Activated CD8-positive, alpha-beta memory T cell treated with anti-CD3 and anti-CD28 coated beads for 48 hours (primary cell): ENCODE measurements at places on chromosomes 7 and 10.

DNA sequence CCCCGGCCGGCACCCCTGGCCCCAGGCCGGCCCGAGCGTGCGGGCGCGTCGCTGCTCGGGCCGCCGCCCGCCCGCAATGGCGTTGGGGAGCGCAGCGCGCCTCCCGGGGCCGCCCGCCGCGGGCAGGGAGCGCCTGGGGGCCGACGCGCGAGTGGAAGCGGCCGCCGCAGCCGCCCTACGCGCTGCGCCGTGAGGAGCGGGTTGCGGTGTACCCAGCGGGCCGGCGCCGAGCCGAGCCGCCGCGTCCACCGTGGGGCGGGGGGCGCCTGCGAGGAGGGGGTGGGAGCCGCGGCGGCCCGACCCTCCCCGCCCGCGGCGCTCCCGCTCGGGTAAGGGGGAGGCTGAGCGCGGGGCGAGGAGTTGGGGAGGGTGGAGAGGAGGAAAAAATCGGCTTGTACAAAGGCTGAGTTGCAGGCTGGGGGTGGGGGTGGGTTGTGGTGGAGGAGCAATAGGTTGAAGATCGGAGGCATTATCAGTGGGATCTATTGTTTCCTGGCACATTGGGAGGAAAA lies 473 bp downstream of the PPP1R9A start:
- no peak for DNase-seq

- no peak for DNase-seq
These were observed 325.9 kb downstream of the ADARB2 start for GRCh38 chr10:1411451-1411850.

DNA sequence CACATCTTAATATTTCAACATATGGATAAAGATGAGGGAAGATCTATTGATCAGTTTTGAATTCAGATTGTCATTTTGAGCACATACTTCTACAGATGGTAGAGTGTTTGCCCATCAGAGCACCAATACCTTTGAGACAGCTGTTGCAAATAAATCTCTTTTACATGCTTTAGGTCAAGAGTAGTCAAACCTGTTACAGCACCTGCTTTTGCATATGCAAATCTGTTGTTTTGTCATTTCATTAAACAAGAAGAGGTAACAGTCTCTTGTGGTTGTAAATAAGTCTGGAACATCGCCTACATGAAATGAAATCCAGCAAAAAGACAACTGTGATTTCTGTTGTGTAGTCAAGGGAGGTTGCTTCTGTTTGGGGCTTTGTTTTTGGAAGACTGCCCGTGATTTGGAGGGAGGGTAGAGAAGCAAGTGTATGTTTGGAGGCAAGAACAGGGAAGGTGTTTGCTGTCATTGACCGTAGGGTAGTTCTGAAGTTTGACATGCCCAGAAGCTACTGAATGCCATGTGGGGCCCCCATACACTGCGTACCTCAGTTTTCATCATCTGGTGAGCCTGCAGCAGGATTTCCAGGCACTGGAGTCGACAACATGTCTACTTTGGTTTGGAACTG lies 233.6 kb upstream of the PPP1R3A start:
- DNase-seq, result no peak

DNA sequence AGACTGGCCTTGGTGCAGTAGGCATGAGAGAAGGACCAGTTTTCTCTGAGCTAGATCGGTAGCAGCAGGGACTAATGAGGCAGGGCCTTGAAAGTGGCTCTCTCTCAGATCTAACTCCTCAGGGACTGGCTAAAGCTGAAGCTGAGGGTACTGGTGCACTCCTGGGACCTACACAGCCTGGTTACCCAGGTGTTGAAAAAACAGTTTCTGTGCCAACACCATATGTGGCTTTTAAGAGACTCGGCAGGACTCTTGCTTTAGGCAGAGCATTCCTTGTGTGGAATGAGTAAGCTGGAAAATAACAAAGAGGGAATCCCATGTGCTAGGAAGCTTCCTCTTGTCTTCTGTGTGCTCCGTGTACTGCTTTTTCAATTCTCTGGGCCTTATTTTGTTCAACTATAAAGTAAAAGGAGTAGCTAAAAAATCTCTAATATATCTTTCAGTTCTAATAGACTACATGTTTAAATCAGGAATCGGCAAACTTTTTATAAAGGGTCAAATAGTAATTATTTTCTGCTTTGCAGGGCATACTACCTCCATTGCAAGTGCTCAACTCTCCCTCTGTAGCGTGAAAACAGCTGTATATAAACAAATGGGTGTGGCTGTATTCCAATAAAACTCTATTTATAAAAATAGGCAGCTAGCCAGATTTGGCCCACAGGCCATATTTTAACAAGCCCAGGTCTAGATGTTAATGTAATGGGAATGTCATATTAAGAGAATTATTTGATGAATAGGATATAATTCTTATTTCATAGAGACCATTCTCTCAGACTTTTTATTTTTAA lies 186.1 kb upstream of the KAT6B start:
- DNase-seq, result no peak

- no peak for DNase-seq
These were observed 124.8 kb downstream of the ADCY1 start for GRCh38 chr7:45699015-45699309.

DNA sequence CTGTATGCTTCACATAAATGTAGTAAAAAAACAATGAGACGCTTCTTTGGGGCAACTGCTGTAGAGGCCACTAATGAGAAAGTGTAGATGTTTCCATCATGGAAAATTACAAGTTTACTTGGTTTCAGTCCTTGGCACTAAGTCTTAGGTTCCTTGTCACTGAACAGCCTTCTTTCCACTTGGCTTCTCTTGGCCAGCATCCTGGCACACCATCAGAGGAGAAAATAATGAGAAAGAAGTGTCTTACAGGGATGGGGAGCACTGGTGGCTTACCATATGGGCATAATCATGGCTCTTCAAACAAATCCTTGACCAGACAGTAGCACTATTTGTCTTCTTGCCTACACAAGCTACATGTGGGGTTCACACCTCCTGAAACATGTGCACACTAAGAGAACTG lies 22.5 kb upstream of the SH3PXD2A start:
- no peak for DNase-seq

- no peak for DNase-seq
These were observed 4.0 kb upstream of the GIMAP8 start for GRCh38 chr7:150446288-150446938.

- DNase-seq, result no peak
These were observed 26.6 kb upstream of the SEMA3D start for GRCh38 chr7:85213500-85213899.

DNA sequence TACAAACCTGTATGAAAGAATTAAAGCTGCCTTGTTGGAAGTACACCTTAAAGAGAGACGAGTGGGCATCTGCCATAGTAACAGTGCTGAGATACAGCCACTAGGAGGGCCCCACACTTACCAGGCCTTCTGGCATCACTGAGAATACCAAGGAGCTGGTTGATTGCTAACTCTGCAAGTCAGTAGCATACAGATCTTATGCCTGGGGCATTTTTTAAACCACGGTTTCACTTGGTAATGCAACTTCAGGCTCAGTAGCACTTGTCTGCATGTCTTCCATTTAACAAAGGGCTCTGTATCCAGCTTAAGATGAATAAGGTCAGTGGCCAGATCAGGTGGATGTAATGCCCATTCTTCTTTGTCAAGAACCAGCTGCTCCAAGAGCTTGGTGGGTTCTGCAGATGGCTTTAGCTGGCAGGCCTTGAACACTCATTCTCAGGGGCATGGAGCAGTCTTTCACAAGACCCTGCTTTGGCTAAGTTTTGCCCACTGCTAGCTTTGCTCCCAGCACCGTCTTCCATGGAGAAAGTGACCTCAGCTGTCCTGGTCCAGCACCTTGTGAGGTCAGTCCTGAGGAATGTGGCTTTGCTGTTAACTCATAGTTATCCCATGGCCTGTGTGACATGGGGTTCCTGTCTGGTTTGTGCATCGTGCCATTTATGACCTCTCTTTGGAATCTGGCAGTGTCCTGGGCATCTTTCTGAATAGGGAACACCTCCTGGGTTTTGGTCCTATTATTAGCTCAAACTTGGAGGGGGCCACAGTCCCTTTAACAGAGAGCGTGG lies 68.1 kb downstream of the BMPER start:
- no peak for DNase-seq

- no peak for DNase-seq
These were observed 127.5 kb downstream of the ABCA13 start for GRCh38 chr7:48298779-48299178.

DNA sequence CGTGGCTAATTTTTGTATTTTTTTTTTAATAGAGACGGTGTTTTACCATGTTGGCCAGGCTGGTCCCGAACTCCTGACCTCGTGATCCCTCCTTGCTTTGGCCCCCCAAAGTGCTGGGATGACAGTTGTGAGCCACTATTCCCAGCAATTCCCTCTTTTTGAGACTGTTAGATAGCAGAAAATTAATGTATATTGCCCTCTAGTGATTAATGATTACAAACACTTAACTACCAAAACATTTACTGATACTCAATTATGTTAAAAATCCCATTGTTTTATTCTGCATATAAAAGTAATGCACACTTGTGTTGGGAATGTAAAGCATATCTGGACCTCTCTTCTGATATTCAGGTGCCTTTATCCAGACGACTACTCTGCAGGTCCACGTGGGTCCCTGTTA lies 41.2 kb upstream of the COBL start:
- no peak for DNase-seq

- no peak for DNase-seq
These were observed 359.6 kb upstream of the MEOX2 start for GRCh38 chr7:16046041-16046440.

GRCh38 chr7:14104861-14105260 lies 115.4 kb upstream of the ETV1 start:
- DNase-seq, result no peak

- no peak for DNase-seq
These were observed 86.5 kb downstream of the PAXIP1 start for GRCh38 chr7:154916381-154916780.

DNA sequence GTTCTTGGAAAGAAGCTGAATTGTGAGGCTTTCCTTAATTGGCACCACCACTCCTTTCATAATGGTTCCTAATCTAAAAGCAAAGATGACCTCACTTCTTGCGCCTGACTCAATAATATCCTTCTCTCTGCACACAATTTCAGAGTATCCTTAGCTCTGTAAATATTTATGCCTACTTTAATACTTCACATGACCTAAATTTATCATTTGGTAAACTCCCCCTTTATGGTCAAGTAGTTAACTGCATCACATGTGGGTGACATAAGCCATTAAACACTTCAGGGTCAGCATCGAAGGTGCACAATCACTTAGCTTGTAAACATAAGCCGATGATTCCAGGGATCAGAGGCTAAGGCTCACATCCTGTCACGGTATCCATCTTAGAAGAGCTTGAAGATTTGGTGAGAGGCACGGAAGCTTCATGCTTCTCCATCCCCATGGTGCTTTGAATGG lies 7.3 kb upstream of the RHOBTB1 start:
- DNase-seq, result no peak

DNA sequence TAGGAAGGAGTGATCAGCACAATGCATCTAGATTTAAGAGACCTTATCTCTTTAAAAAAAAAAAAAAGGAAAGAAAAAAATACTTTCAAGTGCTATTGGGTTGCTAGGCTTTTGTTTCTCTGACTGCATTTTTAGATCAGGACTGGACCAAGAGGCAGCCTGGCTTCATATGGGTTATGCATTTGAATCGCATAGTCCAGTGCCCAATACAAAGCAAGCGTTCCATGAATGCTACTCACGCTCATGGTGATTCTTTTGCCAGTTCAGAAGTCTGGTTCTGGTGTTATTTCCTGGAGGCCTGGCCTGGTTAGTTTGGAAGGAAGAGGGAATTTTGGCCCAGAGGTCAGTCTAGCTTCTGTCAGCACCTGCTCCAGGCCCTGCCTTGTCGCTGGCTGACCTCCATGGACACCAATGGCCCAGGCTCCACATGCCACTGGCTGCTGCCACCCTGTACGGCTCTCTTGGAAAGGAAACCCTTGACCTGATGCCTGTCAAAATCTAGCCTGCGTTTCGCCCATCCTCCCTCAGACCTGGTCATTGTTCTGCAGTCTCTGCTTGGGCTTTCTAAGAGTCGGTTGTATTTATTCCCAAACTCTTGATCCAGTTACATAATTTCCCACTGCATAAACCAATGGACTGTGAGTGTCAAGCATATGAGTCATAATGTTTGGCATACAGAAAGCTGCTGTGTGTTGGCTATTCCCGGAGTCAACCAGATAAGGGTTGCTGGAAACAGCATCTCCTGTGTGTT lies 74.3 kb upstream of the MKX start:
- DNase-seq, result no peak

DNA sequence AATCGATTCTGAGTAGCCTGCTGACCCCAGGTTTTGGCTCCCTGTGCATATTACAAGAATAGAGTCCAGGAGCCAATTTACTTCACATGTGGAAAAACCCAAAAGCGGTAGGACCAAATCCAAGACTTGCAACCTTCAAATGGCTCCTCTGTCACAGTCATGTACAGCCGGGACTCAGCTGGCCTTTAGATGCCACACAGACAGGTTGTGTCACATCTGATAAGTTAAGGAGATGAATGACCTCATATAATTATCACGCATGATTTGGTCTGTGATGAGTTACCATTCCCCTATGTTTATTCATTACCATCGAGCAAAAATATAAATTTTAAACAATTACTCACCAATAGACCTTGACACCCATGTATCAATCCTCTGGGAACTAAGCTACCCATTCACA lies 14.2 kb downstream of the CACNA2D1 start:
- no peak for DNase-seq

GRCh38 chr7:141649865-141650634 lies 51.9 kb downstream of the DENND11 start:
- no peak for DNase-seq

- no peak for DNase-seq
These were observed 198.3 kb downstream of the PRKG1 start for GRCh38 chr10:51272555-51272954.

DNA sequence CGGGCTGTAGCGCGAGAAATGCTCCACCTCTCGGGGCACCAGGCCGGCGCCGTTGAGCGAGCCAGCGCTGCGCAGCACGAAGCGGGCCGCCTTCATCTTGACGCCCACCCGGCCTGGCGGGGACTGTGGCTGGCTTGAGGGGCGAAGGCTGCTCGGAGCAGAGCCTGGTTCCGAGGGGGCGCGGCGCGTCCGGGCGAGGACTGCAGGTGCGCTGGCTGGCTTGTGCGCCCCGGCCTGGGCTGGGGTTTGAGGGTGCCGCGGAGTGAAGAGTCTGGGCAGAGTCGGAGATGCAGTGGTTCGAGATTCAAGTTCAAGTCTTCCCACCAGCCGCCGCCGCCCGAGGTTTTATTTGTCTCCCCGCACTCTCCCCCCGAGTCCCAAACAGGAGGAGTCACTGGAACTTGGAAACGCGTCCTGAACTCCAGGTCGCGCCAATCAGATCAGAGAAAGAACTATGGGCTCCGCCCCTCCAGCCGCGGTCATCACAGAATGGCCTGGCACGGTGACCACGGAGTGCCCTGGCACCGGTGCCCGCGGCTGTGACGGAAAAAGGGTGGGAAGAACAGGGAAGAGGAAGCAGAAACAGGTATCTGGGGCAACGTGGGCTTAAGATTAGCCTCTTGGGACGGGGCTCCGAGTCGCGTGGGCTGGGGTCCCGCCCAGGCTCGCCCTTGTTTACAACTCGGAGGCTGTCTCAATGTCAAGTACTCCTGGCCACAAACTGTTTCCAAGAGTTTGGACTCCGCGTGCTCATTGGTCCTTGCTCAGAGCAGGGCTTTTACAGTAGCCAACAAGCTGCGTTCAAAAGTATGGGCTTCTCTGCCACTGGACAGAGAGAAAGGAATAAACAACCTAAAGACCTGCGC lies at the start of gene PDK4:
Gene PDK4 (minus strand): TSS at position 319 of the 866 bp plus-strand sequence. CDS start 223 bp downstream, at position 96.
- no peak for DNase-seq
